ENCODE measurements at places on chromosomes 3 and 15. TPM values are rescaled to one million over a fixed set of nuclear protein-coding genes. Genes with fewer than 3 reads are reported as not detected.

- DNase-seq, result no peak
- no peak overlapping the region for H3K27ac ChIP-seq
- no peak overlapping the region for H3K4me3 ChIP-seq
- H3K4me1 ChIP-seq, result no peaks in the 10 kb centered on the region
- H3K27me3 ChIP-seq, result peaks cover 4% of the 10 kb centered on the region
These were observed 495.3 kb upstream of the AGTR1 start for GRCh38 chr3:148202386-148202785.

DNA sequence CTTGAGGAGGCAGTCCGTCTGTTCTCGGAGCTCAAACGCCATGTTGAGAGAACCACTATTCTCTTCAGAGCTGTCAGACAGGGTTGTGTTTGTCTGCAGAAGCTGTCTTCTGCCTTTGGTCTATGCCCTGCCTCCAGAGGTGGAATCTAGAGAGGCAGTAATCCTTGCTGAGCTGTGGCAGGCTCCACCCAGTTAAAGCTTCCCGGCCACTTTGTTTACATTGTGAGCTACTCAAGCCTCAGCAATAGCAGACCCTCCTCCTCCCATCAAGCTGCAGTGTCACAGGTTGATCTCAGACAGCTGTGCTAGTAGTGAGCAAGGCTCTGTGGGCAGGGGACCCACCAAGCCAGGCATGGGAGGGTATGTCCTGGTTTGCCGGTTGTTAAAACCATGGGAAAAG lies 8.9 kb downstream of the OR5AC2 start:
- no peaks in the 10 kb centered on the region for H3K36me3 ChIP-seq
- no peaks in the 10 kb centered on the region for H3K27me3 ChIP-seq
- peak; percentile 32 for DNase-seq
- H3K4me3 ChIP-seq, result no peak overlapping the region
- no peaks in the 10 kb centered on the region for H3K4me1 ChIP-seq

GRCh38 chr3:122298239-122298638 lies 26.8 kb upstream of the CSTA start:
- H3K27ac ChIP-seq, result no peak overlapping the region
- H3K27me3 ChIP-seq, result no peaks in the 10 kb centered on the region
- no peak overlapping the region for H3K4me3 ChIP-seq

GRCh38 chr15:95281470-95281869 lies 1049.0 kb upstream of the NR2F2 start:
- no peak for DNase-seq
- peaks cover 14% of the 10 kb centered on the region for H3K4me1 ChIP-seq
- no peaks in the 10 kb centered on the region for H3K27me3 ChIP-seq
- H3K27ac ChIP-seq, result no peak overlapping the region

MASP1 gene
- total RNA-seq, result 25.1 TPM

GPR149 gene
- 0.44 TPM for total RNA-seq
